Osteoblast (primary cell): ENCODE measurements at places on chromosomes 4 and X. TPM values are rescaled to one million over a fixed set of nuclear protein-coding genes. Genes with fewer than 3 reads are reported as not detected.

GUCY1B1 gene
- total RNA-seq: 1.1 and 2.9 TPM in 2 replicates

CXCL5 gene
- total RNA-seq: under 0.01 TPM in 1 of 2 replicates, not detected in the other

MAD2L1 gene
- 2.9 and 4.7 TPM in 2 replicates for total RNA-seq

DNA sequence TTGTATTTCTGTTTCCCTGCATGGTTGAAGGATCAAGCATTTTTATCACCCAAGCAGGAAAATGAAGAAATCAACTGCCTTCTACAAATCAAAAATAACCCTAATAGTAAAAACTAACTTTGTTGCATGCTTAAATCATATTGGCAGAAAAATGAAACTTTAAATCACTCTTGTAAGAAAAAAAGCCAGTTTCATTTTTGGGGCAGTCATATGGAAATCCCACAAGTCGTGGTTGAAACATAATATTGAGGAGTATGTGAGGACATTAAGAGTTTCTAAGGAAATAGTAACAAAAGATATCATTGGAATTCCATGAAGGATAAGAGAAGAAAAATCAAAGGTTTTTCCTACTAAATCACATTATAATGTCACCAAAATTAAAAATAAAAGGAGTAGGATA, 8.4 kb downstream of the TEC start:
- no peak for DNase-seq

GRCh38 chr4:145014365-145014764, 83.6 kb downstream of the ANAPC10 start:
- no peak for DNase-seq

GRCh38 chrX:118862091-118862490, 38.5 kb downstream of the ZCCHC12 start:
- no peak for DNase-seq

GRCh38 chrX:56233682-56234081, 1.5 kb downstream of the KLF8 start:
- no peak for DNase-seq

- DNase-seq: no peak
Observed at GRCh38 chrX:108131471-108131870, 39.9 kb downstream of the ATG4A start.

- no peak for DNase-seq
Observed at GRCh38 chr4:23770011-23770410, 119.8 kb downstream of the PPARGC1A start.

GRCh38 chr4:82613121-82613520, 51.3 kb upstream of the TMEM150C start:
- no peak for DNase-seq

- DNase-seq: peak; percentile 34
Observed at GRCh38 chrX:106932960-106933537, 12.8 kb downstream of the CLDN2 start.
